ENCODE measurements at places on chromosomes 2 and 18.
A peak's percentile ranks its signal among the peaks of the same experiment; 100 is the strongest.

GRCh38 chr2:10875126-10875525, 36.6 kb upstream of the KCNF1 start:
- DNase-seq: no peak

GRCh38 chr2:193783681-193784080, 1588.9 kb upstream of the TMEFF2 start:
- DNase-seq: no peak

- no peak for DNase-seq
Measured at GRCh38 chr2:23513245-23513871, 128.4 kb downstream of the KLHL29 start.

DNA sequence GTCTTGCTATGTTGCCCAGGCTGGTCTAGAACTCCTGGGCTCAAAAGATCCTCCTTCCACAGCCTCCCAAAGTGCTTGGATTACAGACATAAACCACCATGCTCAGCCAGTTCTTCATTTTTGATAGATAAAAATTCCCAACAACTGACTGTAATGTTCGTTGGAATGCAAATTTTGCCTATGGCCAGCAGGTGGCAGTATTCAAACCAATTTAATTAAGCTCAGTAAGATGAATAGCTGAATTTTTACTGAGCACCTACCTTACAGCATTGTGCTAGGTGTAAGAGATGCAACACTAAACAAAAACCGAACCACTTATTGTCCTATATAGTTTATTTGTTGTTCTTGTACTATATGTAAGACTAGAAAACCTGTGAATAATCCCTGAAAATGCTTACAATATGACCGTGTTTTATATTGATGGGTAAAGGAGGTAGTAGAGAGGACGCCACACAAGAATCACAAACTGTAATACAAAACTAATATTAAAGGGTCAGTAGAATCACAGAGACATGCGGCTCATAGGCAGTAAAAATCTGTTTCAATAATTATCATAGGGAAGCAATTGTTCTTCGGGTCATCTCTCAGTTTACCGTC, 8.2 kb upstream of the TMEM182 start:
- DNase-seq: peak; percentile 83

DNA sequence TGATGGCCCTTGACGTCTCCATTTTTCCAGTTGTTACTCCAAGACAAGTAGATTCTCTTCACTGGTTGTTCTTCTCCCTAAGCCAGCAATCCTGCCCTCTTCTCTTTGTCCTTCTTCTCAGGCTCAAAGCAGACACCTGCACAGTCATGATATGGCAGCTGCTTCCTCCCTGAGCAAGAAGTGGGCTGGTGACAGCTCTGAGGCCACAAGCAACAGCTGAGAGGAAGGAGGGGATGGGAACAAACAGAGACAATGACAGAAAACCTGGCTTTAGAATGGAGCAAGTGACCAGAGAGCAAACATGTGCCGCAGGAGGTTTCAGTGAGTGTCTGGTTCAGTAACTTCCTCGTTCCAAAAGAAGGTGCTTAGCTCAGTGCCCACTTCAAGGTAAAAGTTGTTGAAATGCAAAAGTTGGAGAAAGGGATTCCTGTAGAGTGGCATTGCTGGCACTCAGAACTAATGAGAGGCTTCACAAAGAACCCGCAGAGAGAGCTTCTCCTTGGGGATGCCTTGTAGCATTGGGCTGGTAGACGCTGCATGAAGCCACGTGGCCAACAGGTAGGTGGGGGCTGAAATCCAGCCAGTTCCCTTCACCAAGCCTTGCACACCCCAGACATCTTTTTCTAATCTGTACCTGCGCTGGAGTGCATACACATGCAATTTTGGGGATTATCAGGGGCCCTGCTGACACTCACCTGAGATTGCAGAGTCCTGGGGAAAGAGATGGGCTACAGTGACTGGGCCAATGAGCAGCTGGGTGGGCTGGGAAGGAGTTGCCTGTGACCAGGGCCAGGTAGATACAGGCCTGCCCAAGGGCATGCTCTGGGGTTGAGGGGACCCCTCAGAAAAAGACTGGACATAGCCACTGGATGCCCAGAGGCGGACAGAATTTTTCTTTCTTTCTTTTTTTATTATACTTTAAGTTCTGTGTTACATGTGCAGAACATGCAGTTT, 153.3 kb upstream of the RAB12 start:
- no peak for DNase-seq

DNA sequence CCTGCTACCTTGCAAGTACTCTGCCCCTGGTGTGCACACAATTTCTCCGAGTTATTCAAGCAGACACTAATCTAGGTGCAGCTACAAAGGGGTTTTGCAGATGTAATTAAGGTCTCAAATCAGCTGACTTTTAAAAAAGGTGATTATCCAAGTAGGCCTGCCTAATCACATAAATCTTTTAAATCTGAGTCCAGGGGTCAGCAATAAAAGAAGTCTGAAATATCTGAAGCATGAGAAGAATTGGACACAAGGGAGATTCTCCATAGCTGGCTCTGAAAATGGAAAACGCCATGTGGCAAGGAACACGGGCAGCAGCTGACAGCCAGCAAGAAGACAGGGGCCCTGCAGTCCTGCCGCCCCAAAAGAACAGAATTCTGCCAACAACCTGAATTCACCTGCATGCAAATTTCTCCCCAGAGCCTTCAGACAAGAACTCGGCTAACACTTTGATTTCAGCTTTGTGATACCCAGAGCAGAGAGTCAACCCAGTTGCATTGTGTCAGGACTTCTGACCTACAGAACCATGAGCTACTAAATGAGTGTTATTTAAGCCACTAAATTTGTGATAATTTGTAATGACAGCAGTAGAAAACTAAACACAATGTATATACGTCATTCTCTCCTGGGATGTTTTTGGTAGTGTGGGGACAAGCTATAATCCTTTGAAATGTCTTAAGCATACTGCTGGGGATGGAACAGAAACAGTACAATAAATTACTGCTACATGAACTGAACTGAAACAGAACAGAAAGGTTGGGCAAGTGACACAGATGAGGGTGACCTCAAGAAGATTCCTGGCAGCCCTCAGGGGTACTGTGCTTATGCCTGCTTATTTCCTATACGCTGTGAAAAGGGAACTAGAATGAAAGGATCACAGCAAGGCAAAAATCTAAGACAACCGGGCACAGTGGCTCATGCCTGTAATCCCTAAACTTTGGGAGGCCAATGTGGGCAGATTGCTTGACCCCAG, 3.2 kb downstream of the INO80C start:
- peak; percentile 30 for DNase-seq

GRCh38 chr2:235669983-235670962, 176.4 kb downstream of the AGAP1 start:
- peak; percentile 28 for DNase-seq

GRCh38 chr2:160406591-160407392, 86.8 kb downstream of the RBMS1 start:
- DNase-seq: peak; percentile 89

- DNase-seq: peak; percentile 55
Measured at GRCh38 chr18:36028859-36029258, 38.5 kb downstream of the RPRD1A start.

DNA sequence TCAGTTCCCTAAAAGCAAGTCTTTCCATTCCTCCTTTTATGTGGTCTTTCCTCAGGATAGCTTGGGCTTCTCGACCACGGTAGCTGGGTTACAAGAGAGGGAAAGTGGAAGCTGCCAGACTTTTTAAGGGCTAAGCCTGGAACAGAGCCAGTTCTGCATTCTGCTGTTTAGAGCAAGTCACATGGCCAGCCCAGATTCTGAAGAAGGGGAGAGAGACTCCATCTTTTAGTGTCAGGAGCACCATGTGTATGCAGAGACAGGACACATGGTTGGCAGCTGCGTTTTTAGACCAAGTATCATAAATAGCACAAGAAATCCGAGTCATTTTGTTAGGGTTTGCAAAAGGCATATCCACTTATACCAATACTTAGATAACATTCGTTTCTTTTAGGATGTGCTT, 4.7 kb downstream of the HMSD start:
- DNase-seq: no peak

DNA sequence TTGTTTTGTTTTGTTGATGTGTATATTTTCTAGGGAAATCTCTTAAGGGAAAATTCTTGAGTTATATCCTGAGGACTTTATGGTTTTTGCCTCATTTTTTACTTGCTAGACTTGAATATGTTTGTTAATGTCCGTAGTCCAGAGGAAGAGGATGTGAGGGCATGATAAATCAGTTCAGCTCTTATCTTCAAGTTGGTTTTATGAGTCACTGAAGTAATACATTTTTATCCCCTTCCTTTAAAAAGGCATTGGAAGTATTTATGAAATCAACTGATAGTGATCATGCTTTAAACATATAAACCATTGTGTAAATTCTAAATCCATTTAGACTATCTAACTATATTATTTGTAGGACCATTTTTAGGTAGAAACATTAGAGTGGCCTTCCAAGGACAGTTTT, 43.9 kb upstream of the CYBRD1 start:
- no peak for DNase-seq

- no peak for DNase-seq
Measured at GRCh38 chr2:162184359-162184758, 32.3 kb upstream of the GCG start.

Measured in hematopoietic multipotent progenitor cell treated with erythropoietin and hydrocortisone succinate and interleukin-3 and kit ligand, for 6 days (in vitro differentiated cells).